ENCODE measurements at places on chromosomes 2 and 18.

- DNase-seq, result no peak
Measured at GRCh38 chr18:37219257-37219656, 346.3 kb downstream of the CELF4 start.

GRCh38 chr2:236633775-236634560, 64.3 kb downstream of the ACKR3 start:
- no peak for DNase-seq

DNA sequence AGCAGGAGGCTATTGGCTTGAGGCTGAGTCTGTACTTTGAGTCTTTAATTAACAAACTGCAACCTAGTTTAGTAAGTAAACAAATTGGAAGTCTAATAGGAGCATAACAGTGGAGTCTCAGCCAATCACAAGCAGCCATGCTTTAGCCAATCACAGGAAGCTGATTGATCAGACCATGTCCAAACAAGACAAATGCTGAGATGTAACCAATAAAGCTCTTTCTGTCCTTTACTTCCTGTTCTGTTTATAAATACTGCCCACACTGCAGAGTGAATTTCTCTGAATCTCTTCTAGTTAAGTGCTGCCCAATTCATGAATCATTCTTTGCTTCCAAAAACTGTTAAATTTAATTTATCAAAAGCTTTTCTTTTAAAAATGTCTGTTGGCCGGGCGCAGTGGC, 146.6 kb upstream of the DLX2 start:
- DNase-seq, result no peak

DNA sequence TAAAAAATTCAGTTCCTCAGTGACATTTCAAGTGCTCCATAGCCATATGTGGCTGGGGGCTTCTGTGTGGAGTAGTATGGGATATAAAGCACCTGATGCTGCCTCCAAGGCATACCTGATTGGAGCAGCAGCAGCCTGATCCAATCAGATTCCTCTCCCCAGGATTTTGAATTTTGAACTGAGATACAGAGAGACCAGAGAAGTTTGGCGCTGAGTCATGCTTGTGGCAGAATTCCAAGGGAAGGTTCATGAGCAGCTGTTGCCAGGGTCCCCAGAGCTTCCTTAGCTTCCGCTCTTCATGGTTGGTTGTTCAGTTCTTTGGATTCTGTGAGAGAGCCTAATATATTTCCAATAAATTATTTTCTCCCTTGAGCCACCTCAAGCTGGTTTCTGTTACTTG, 29.0 kb upstream of the CFAP36 start:
- DNase-seq, result no peak

DNA sequence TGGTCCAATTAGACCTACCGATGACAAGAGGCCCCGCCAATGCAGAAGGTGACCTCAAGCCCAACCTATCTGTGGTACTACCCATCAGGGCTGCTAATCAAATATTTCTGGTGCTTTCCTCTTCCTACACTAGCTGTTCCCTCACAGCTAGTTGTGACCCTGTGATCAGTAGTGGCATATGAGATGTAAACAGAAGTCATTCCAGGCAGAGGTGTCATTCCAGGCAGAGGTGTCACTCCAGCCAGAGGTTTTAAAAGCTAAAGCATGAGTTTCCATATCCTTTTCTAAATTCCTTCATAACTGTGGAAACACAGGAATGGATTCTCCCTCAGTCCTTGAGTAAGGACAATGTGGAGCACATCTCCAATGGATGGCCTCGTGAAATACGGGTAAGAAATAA, 110.9 kb upstream of the DNAJC10 start:
- DNase-seq, result no peak

- DNase-seq, result no peak
Measured at GRCh38 chr2:68932402-68932801, 20.3 kb downstream of the GKN2 start.

DNA sequence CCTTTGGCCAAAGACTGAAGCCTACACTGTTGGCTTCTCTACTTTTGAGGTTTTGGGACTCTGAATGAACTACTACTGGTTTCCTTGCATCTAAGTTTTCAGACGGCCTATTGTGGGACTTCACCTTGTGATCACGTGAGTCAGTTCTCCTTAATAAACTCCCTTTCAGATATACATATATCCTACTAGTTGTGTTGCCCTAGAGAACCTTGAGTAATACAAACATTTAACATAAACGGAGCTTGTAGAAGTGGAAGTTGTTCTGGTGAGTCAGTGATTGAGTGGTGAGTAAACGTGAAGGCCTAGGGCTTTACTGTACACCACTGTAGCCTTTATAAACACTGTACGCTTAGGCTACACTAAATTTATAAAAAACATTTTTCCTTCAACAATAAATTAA, 107.2 kb upstream of the CDH2 start:
- DNase-seq, result no peak

- no peak for DNase-seq
Measured at GRCh38 chr2:120253021-120253882, 600 bp downstream of the RALB start.

- no peak for DNase-seq
Measured at GRCh38 chr2:11280713-11281112, 63.7 kb downstream of the ROCK2 start.

GRCh38 chr18:63271881-63272299, 47.7 kb downstream of the BCL2 start:
- DNase-seq, result no peak

DNA sequence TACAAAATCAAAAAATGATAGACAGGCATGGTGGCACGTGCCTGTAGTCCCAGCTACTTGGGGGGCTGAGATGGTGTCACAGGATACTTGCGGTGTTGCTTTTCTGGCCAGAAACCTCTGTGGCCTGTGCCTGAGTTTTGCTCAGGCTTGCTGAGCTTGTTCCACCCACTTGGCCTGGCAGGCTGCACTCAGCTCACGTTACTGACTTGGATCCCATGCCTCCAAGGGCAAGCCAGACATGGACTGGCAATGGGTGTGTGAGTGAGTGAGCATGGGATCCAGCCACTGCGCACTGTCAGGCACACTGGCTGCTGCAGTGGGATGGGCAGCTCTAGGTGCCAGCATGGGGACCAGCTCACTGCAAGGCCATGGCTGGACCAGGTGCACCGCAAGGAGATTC, 67.9 kb downstream of the NCAPH start:
- DNase-seq, result no peak

DNA sequence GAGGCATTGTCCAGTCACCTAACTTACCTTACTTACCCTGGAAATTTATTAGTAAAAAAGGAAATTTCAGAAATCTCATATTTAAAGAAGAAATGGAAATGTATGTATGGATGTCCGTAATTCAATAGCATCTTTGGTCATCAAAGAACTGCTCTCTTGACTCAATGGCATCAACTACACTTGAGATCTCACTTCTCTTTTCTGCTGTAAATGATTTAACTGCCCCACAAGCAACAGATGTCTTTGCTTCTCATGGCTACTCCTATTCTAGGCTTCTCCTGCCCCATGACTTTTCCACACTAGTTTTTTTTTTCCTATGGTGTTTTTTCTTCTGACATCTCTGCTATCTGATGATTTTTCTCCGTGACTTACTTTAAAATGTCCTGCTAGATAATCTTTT, 34.0 kb upstream of the ERMN start:
- DNase-seq, result no peak

- no peak for DNase-seq
Measured at GRCh38 chr2:152444448-152444847, 109.5 kb downstream of the FMNL2 start.

DNA sequence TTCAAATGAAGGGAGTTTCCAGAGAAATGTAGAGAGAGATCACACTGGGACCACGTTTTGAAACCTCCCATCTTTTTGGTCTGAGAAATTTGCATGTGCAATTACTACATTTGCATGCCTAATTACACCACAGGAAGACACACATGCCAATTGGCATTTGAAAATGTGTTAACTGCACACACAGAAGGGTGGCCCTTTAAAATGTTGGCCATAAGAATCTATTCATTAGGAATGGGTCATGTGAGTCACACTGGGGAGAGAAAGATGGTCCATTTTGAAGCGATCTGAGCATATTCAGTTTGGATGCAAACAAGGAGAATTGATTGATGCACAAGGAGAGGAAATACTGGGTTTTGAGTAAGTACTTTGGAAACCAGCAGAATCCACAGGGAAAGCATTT, 1407.1 kb upstream of the ACVR2A start:
- no peak for DNase-seq

All from activated CD8-positive, alpha-beta memory T cell treated with anti-CD3 and anti-CD28 coated beads for 1 hour (primary cell).